ENCODE measurements at places on chromosomes 4 and X.

GRCh38 chrX:114058988-114059418 is 524.9 kb upstream of the HTR2C start:
- no peak for DNase-seq

GRCh38 chr4:30904588-30904987 is 184.4 kb downstream of the PCDH7 start:
- no peak for DNase-seq

- DNase-seq = peak; percentile 41
Observed at GRCh38 chr4:80072228-80072743, 743 bp downstream of the ANTXR2 start.

DNA sequence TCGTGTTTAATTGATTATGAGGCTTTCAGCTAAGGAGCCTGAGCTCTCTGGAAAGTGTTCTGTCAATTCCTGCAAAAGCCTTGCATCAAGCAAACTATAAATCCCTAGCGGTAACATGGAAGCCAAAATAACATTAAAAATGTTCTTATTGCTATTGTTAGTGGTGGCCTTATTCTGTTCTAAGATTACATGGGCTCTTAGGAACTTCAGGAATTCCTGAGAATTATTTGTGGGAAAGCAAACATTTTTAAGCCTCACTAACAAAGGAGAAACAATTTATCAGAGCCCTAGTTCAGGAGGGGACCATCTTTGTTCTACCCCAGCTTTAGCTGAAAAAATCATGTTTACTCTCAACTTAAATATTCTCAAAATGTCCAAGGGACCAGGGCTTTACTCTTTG is 119.6 kb downstream of the PAPSS1 start:
- peak; percentile 80 for DNase-seq

- DNase-seq = no peak
Observed at GRCh38 chr4:155615081-155615887, 51.4 kb upstream of the GUCY1A1 start.

GRCh38 chr4:12844141-12844540 is 640.0 kb downstream of the RAB28 start:
- no peak for DNase-seq

DNA sequence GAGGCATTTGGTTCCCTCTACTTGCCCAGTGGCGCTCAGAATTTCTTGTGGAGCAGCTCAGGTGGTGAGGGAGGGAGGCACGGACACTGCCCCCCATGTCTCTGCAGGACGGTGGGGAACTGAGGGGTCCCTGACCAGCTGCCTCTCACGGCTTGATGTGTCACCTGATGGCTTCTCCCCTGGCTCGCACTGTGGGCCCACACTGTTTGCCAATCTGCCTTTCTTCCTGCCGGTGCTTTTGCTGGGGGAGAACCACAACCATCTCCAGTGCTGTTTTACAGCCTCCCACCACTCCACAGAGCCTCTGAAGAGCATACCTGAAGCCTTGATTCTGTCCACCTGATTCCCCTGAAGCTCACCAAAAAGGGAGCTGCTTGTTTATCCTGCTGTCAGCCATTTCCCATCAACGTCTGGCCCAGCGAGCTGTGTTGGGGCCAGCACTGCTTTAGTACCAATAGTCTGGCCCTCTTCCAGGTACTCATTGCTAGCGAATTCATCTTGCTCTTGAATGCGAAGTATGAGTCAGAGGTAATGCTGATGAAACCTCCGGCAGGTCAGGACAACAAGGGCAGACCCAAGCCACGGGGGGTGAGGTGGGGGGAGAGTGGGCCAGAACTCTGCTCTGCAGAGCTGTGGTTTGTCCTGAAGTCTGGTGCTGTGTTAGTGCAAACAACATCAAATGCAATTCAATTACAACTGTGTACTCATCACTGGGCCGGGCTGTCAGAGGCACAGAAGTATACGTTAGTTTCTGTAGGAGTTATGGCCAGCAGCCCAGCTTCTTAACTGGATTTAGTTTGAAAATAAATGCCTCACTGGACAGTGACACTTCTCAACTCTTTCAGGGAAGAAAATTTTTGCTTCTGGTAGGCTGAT is 208.3 kb upstream of the JADE1 start:
- DNase-seq = peak; percentile 98

DNA sequence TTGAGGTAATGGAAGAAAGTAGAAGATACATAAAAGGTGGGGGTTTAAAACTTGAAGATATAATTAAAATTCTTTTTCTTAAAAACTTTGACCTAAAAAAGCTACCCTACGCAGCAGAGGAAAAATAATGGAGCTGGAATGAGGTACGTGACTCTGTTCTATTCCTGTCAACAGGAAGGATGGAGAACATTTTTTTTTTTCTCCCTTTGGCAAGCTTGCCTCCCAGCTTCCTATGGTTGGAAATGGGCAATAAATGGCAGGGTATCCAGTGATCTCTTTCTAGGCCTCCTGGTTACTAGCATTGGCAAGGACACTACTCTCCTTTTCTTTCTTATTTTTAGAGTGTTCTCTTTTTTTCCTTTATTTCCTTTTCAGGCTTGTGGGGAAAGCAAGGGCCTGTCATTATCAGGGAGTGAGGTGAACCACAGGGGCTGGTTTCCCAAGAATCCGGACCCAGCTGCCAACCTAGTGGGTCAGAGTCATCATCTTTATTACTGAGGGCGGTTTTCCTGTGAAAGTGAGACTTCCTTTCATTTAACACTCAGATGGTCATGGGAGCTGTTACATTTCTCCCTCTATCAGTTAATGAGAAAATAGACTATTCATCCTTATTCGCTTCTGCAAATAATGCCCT is 224.6 kb downstream of the SPRY1 start:
- peak; percentile 4 for DNase-seq

- DNase-seq = no peak
Observed at GRCh38 chr4:10281996-10282395, 165.4 kb upstream of the WDR1 start.

GRCh38 chrX:38055170-38055847 is 49.0 kb downstream of the SYTL5 start:
- peak; percentile 50 for DNase-seq

GRCh38 chrX:110108381-110108821 is 105.5 kb downstream of the TMEM164 start:
- peak; percentile 3 for DNase-seq

GRCh38 chrX:13389501-13389900 is 69.6 kb upstream of the ATXN3L start:
- DNase-seq = no peak

DNA sequence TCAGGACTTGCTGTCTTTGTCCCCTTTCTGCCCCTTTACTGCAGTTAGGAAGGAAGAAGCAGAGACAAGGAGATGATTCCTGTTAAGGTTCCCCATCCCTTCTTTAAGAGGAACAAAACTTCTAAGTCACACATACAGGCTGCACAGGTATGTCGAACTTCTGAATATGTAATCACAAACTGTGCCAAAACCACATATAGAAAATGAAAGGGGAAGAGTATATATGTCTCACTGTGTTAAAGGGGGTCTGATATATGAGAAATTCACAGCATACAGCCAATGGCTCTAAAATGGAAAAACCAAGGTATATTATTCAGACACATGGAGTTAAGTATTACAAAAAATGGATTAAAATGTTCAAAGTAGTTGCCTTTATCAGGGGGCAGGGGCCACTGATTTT is 11.7 kb downstream of the CFAP97 start:
- DNase-seq = no peak

DNA sequence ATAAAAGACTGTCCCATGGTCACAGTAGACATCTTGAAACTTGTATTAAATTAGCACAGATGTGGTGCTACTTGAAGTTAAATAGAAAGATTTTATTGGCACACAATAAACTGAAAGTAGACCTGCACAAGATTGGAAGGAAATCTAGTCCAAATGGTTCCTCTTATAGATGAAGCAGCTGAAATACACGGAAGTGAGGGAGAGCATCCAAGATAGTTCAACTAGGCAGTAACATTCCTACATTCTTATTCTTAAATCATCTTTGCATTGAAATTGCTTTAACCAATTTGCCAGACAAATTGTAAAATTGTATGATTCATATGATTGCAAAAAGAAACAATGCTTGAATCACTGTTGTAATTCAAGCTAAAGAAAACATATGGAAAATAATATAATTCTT is 87.6 kb upstream of the VCX3B start:
- peak; percentile 3 for DNase-seq

DNA sequence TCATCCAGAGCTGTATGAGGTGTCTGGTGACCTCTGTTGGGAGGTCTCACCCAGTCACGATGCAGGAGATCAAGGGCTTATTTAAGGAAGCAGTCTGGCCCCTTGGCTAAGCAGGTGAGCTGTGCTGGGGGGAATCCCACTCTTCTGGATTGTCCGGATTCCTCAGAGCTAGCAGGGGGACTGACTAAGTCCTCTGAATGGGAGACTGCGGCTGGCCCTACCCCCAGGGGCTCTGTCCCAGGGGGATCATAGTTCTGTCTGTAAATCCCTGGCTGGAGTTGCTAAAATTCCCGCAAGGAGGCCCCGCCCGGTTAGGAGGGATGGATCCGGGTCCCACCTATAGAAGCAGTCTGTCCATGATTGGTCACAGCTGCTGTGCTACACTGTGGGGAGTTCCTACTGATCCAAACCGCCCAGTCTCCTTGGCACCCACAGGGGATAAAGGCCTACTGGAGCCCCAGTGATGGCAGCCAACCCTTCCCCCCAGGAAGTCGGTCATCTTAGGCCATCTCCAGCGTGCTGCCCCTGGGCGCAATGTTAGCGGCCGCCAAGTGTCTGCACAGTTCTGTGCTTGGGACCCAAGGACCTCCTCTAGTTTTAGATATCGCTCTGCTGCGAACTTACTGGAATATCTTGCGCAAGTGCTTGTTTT is 118.2 kb upstream of the KLF8 start:
- no peak for DNase-seq

GRCh38 chr4:143417679-143418403 is 81.2 kb downstream of the GAB1 start:
- DNase-seq = no peak

DNA sequence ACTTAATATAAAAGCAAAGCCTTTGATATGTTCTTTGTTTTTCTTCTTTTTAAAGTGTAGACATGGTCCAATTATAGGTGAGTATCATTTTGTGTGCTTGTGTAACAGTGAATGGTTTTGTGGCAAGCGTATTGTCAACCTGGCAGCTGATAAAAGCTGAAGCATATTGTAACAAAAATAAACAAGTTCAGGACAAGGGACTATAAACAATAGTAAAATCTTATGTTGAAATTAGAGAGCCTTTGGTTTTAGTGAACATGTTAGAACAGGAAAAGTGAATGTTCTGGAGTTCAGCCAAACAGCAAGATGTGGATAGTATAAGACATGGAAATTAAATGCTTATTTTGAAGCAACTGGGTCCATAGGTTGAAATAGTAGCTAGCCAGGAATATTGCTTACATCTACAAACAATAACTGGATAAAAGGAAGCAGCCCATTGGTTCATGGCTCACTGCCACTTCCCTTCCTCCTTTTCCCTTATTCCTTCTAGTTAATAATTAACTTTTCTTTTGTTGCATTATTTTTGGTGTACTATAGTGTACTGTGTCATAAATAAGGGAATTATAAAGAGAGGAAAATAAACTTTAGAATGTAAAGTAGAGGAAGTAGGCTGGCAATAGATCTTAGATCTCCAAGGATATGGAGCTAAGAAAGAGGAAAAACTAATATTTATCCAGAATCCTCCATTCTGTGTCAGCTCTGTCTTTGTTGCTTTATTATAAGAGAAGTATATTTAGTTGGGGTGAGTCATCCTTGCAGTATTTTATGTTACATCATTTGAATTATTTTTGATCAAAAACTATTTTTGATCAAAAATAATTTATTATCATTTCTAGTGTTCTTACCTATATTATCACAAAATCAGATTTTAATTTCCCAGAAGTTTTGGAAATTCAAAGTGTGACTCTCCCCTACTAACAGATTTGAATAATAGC is 65.6 kb downstream of the MRPL1 start:
- DNase-seq = peak; percentile 37

DNA sequence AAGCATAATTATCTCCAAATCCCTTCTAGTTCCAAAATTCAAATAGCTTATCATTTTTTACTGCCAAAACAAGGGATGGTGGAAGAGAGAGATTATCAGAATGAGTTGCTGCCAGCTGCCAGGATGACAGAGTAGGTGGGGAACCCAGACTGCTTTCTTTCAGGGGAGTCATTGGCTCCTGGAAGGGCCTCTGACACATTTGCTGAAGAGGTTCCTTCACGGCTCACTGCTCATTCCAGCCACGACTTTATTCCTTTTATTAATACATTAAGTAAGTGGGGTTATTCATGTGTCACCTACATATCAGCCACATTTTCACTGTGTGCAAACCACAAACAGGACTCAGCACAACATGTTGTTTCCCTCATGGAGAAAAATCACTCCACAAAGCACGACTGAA is 12.7 kb upstream of the SMIM43 start:
- peak; percentile 30 for DNase-seq

- no peak for DNase-seq
Observed at GRCh38 chr4:88457307-88458103, 586 bp downstream of the HERC5 start.

DNA sequence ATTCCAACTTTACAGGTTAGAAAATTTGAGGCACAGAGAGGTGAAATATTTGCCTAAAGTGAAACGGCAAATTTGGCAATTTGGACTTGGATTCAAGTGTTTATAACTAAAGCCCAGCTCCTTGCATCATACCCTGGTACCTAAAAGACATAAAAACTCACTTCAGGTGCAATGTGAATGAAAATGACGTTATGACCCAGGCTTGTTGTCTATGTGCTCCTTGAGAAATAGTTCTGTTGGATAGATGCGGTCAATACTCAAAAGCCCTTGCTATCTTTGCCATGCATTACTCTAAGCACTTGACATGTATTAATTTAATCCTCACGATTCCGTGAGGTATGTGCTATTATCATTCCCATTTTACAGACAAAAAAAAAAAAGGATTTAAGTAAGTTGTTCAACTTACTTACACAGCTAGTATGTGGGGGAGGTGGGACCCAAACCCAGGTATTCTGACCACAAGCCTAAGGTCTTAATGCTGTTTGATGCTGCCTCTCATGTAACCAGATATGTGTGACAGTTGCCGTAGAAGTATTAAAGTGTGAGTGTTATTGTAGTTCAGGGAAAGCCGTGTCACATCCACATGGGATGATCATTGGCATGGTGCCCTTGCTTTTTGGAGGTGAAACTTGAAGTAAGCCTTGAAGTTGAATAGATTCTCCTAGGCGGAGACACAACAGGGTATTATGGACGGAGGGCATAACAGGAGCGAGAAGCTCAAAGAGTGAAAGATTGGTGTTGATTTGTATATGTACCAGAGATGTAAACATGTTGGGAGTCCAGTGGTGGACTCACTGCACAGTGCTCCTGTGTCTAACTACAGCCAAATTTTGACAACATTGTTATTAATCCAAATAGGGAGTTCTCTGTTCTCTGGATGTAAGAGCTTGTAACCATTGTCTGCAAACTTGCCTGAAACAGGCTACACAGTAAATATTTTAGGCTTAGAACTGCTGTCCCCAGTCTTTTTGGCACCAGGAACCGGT is 3.1 kb downstream of the SCML1 start:
- DNase-seq = no peak
